DND-41 (cell line): ENCODE measurements at places on chromosomes 12 and 14.

- DNase-seq: no peak
Measured at GRCh38 chr12:14950982-14951746, 10.2 kb downstream of the ARHGDIB start.

GRCh38 chr12:57604992-57605810 lies 577 bp downstream of the DTX3 start:
- peak; percentile 15 for DNase-seq

GRCh38 chr12:42588524-42589464 lies 752 bp downstream of the PRICKLE1 start:
- no peak for DNase-seq

DNA sequence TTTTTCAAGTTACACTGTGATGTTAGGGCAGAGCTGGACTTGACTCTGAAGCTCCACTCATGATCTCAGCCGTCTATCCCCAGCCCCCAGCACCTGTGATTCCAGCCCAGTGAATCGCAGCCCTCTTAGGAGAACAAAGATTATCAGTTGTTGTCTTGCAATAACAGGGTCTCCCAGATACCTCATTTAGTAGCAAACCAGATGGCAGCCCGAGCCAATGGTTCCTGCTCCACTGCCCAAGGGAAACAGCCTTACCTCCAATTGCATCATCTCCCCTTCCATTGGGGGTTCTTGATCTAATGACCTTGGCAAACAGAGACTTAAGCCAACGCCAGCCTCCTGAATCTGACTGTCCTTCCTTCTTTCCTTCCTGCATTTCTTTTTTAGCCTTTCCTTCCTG lies 371.2 kb downstream of the BCL11B start:
- no peak for DNase-seq

DNA sequence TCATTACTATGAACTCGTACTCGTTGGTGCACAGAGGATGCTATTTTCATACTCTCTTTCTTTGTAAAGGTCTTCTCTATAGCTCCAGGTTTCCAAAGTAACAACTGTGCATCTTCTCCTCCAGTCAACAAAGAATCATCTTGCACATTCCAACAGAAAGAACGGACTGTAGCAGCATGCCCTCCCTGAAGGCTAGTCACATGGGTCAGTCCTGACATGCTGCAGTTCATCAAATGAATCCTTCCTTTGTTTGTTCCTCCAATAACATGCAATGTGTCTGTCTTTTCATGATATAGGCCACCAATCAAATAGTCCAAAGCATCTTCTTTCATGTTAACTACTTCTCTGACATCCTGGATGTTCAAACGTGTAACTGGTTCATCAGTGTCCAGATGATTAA lies 42.9 kb downstream of the WDR89 start:
- no peak for DNase-seq

GRCh38 chr12:107584563-107584962 lies 101.0 kb upstream of the PWP1 start:
- no peak for DNase-seq

GRCh38 chr12:13079440-13079906 lies 24.0 kb downstream of the GSG1 start:
- no peak for DNase-seq

- DNase-seq: no peak
Measured at GRCh38 chr12:128111951-128112350, 155.0 kb upstream of the TMEM132C start.

- no peak for DNase-seq
Measured at GRCh38 chr14:104360501-104360900, 219.1 kb upstream of the C14orf180 start.

DNA sequence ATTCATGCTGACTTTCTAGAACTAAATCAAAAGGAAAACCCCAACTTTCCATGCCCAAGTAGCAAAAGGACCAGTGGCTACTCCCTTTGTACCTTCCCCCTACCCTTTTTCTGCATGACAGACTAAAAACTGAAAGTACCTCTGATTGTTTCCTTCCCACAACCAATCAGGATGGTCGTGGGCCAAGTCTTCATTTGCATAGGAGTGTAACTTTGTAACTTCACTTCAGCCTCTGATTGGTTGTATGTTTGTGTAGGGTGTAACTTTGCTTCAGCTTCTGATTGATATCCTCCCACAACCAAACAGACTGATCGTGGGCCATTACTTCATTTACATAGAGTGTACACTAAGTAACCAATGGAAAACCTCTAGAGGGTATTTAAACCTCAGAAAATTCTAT lies 96.5 kb downstream of the DENND5B start:
- no peak for DNase-seq

DNA sequence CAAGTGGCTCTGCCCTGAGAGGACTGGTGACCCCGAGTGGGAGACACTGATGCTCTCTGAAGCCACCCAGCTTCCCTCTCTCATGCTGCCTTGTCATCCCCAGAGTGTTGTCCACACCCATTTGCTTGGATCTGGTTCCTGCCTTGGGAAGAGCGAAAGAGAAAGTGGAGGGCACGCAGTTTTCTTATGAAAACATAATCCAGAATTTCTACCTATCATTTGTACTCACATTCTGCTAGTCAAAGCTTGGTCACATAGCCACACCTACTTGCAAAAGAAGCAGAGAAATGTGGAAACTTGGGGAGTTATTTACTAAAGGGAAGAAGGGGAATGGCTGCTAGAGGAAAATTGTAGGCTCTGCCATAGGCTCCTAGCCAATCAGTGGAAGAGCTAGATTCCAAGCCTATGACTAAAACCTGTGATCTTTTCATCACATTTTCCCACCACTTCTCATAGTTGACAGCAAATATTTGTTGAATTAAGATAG lies 326.3 kb downstream of the ZFP36L1 start:
- no peak for DNase-seq

- DNase-seq: no peak
Measured at GRCh38 chr14:93702946-93703345, 85.3 kb downstream of the PRIMA1 start.

DNA sequence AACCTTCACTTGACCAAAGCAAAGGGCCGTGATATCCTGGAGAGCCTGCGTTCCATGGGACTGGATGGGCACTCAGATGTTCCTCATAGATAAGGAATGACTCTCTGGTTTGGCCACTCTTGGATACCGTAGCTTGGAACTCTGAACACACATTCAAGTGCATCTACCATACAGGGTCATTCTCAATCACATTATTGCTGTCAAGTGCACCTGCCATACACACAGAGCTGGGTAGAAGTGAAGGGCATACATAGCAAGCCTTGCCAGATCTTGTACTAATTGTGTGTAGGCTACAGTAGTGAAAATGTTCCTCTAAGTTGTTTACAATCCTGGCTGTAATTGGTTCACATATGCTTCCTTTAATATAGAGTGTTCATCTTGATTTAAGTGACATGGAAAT lies 58.3 kb downstream of the PELI2 start:
- no peak for DNase-seq

DNA sequence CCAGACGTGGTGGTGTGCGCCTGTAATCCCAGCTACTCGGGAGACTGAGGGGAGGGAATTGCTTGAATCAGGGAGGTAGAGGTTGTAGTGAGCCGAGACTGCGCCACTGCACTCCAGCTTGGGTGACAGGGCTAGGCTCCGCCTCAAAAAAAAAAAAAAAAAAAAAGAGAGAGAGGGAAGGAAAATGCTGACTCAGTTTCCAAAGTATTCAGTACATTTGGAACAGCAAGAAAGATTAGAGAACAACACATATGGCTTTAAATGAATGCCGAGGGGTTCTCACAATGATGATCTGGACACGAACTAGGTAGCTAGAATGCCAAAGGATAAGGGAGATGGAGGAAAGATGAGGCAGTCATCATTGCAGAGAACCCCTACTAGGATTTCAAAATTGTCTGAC lies 97.4 kb downstream of the NAV3 start:
- DNase-seq: no peak

- peak; percentile 44 for DNase-seq
Measured at GRCh38 chr12:62210422-62210821, 49.8 kb upstream of the USP15 start.

- no peak for DNase-seq
Measured at GRCh38 chr12:80567401-80567800, 123.4 kb downstream of the PTPRQ start.

DNA sequence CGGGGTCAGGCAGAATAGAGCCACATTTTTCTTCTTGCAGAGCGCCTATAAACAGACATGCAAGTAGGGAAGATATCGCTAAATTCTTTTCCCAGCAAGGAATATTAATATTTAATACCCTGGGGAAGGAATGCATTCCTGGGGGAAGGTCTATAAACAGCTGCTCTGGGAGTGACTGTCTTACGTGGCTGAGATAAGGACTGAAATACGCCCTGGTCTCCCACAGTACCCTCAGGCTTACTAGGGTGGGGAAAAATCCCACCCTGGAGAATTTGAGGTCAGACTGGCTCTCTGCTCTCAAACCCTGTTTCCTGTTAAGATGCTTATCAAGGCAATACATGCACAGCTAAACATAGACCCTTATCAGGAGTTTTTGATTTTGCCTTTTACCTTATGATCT lies 262.3 kb downstream of the CEP128 start:
- peak; percentile 34 for DNase-seq

DNA sequence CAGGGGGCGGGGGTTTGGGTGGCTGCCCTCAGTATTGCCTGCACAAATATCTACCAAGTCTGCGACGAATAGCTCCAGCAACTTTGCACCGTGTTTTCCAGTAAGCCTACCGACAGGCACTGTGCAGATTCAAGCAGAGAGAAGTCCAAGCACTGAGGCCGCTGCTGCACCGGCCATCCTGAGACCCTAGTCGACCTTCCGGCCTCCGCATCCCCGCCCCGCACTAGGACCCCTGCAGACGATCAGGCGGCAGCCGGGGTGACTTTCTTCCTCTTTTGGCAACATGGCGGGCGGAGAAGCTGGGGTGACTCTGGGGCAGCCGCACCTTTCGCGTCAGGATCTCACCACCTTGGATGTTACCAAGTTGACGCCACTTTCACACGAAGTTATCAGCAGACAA lies at the start of gene EIF2S3B:
TSS of gene EIF2S3B (plus strand) at position 271 of the 400 bp plus-strand sequence. CDS start at position 284, 13 bp downstream.
- DNase-seq: no peak

GRCh38 chr14:65838565-65838964 lies 426.0 kb downstream of the FUT8 start:
- no peak for DNase-seq

DNA sequence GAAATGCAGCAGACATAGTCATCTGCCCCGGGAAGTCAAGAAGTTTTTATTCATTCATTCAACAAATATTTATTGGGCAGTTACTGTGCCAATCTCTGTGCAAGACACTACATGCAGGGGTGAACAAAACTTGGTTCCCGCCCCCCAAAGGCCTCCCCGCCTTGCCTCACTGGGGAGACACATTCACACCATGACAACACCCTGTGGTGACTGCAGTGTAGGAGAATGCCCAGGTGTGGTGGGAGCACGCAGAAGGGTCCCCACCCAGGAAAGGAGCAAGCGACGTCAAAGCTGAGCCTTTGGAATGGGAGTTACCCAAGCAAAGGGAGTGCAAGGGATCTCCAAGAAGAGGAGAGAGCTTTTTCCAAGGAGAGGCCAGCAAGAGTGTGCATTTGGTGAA lies 1.6 kb upstream of the AQP6 start:
- no peak for DNase-seq

GRCh38 chr14:100857233-100857922 lies 31.5 kb downstream of the MEG3 start:
- no peak for DNase-seq

DNA sequence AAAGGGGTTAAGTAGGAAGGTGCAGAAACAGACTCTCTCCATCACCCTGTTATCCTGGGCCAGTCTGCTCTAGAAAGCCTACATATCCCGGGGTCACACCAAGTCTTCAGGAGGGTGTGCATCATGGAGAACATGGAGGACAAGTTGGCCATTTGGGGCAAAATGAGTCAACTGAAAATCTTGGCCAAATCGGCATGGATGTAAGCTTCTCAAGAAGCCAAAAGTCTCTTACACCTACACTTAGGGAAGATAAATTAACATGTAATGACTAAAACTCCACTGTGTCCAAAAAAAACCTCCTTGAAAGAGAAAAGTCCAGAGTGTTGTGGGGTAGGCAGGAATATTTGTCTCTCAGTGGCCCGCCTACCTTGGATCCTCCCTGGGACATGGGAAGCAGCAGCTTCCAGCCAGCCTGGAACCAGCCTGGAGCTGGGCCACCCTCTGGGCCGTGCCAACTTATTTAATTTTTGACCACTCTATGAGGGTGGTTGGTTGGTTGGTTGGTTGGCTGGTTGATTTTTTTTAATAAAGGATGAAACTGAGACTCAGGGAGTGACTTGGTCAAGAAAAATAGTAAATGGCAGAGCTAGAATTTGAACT lies 17.9 kb upstream of the TC2N start:
- no peak for DNase-seq

- DNase-seq: no peak
Measured at GRCh38 chr14:104953097-104953496, 25.1 kb downstream of the AHNAK2 start.

GRCh38 chr12:130764073-130764472 lies 48.0 kb upstream of the RIMBP2 start:
- no peak for DNase-seq

GRCh38 chr12:109443794-109444193 lies 33.3 kb downstream of the KCTD10 start:
- DNase-seq: no peak

GRCh38 chr14:60396718-60397343 lies 89.0 kb downstream of the C14orf39 start:
- DNase-seq: no peak

DNA sequence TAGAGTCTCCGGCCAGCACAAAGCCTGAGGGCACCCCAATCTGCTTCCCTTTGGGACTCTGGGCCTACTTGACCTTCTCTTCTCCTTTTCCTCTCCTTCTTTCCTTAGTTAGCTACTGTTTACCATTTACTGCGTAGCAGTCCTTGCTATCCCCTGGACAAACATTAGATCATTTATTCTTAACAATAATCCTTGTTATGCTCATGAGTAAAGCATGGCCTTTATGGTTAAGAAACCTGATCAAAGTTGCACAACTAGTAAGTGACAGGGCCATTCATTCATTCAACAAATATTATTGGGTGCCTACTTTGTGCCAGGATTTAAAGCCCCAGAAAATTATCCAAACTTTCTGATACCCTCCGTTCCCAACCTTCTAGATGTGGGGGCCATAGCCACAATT lies 3.2 kb upstream of the HDAC7 start:
- no peak for DNase-seq

DNA sequence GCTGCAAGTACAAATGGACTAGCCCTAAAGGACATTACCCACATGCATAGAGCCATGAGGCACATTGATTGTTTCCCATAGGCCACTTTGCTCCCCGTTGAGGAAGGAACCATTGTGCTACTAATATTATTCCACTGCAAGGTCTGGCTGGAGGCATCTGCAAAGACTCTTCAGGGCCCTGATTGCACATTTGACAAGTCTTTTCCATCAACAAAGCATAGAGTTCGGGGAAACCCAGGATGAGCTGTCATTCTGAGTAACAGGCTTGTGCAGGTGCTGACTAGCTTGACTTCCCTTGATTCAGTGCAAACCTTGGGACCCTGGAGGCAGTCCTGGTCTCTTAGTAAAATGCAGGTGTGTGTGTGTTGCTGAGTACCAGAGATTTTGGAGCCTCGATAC lies 73.8 kb downstream of the SUSD6 start:
- DNase-seq: peak; percentile 9

GRCh38 chr12:30155001-30155730 lies 371.4 kb upstream of the TMTC1 start:
- no peak for DNase-seq

DNA sequence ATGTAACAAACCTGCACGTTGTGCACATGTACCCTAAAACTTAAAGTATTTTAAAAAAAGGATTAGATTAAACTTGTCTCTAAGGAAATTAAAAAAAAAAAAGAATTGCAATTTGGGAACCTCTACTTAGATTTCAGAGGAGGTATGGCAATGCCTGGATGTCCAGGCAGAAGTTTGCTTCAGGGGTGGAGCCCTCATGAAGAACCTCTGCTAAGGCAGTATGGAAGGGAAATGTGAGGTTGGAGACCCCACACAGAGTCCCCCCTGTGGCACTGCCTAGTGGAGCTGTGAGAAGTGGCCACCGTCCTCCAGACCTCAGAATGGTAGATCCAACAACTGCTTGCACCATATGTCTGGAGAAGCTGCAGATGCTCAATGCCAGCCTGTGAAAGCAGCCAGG lies 279.6 kb upstream of the CCDC196 start:
- peak; percentile 20 for DNase-seq
